ENCODE measurements at places on chromosomes 6 and 20. TPM values are rescaled to one million over a fixed set of nuclear protein-coding genes. Genes with fewer than 3 reads are reported as not detected.
A peak's percentile ranks its signal among the peaks of the same experiment; 100 is the strongest.

DNA sequence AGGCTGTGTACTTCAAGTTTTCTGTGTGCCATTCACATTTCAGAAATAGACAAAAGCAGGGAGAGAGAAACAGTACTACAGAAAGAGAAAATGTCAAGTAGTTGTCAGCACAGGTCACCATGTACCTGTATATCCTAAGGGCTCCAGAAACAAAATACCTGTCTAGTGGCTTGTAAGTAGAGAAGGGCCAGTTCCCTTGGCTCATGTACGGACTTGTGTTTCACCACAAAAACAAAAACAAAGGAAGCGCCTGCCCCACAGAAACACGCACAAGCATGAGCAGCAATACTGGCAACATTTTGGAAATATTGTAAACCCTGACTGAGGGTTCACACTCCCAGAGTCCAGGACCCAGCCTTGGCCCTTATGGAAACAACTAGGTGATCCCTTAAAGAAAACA is 44.3 kb downstream of the CNKSR3 start:
- DNase-seq, result no peak

GRCh38 chr6:138865480-138866109 is 69.7 kb downstream of the ECT2L start:
- DNase-seq, result no peak

DNA sequence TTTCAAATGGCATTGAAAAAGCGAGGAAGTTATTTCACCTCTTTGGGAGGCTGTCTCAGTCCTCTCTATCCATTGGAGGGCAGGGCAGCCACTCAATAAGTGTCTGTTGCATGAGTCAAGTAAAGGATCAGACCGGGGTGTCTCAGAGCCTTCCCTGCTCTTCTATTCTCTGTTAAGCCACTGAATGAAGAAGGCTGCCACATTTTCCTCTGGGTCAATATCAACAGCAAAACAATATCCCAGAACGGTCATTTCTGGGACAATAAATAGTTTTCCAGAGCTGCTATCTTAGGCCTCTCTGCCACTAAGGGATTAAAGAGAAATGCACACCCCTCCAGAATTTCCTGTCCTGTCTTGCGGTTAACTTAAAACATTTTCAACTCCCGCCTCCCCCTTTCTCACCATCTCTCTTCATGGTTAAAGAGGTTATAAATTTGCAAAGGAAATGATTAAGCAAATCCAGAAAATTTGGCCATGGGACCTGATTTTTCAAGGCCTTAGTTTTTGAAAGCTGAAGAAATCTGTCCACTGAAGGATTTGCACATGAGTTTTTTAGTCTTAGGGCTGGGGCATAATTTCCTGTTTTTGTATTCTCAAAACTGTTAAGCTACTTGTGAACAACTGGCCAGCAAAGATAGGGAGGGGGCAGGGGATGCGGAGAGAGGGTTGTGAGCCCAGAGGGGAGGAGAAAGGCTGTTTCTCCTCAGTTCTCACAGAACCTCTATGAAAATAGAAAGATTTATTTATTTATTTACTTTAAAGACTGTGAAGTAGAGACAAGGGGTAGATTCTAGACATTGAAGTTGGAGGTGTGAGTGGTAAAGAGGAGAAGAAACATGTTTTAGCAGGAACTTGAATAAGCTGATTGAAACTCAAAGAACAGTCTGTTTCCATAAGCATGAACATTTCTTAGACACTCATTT is 135.7 kb downstream of the BCAS1 start:
- peak; percentile 40 for DNase-seq

OR2J3 gene
- not detected for total RNA-seq

DNA sequence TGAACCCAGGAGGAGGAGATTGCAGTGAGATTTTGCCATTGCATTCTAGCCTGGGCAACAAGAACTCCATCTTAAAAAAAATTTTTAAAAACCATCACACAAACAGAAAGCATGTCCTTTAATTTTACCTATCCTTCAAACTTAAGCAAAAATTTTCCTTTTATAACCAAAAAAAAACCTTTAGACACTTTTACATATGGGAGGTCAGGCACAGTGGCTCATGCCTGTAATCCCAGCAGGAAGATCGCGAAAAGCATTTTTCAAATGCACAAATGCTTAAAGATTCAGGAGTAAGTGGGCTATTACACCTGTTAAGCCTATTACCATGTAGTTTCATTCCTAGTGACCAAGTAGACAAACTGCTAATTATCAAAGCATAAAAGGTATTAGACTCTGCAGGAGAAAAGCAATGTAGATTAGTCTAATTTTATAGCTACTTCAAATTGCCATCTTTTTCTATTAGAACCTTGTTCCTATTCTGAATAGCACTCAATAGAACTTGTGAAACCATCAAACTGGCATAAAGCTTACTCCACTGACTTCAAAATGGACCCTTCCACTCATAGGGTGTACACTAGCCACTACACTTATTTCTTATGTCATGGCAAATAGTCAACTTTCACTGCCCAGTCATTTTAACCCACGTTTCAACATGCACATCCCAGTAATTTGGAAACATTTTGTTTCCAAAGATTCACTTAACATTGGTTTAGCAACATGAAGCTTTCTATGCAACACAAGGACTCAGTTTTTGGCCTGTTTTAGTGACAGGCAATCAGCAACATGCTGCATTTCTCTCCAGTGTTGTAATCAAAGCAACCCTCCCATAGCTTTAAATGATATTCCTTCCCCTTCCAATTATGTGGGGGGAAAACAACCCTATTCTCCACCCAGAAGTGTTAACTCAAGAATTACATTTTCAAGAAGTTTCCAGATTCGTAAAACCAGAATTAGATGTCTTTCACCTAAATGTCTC is 4.0 kb downstream of the EEF1A1 start:
- DNase-seq, result no peak

- DNase-seq, result peak; percentile 27
Observed at GRCh38 chr6:42978487-42978838, 518 bp downstream of the PEX6 start.

GRCh38 chr20:4812216-4812615 is 90.5 kb downstream of the PRND start:
- DNase-seq, result peak; percentile 60

GRCh38 chr6:68108233-68108835 is 526.7 kb upstream of the ADGRB3 start:
- DNase-seq, result no peak

- DNase-seq, result no peak
Observed at GRCh38 chr20:2759143-2759542, 41.3 kb downstream of the CPXM1 start.

DNA sequence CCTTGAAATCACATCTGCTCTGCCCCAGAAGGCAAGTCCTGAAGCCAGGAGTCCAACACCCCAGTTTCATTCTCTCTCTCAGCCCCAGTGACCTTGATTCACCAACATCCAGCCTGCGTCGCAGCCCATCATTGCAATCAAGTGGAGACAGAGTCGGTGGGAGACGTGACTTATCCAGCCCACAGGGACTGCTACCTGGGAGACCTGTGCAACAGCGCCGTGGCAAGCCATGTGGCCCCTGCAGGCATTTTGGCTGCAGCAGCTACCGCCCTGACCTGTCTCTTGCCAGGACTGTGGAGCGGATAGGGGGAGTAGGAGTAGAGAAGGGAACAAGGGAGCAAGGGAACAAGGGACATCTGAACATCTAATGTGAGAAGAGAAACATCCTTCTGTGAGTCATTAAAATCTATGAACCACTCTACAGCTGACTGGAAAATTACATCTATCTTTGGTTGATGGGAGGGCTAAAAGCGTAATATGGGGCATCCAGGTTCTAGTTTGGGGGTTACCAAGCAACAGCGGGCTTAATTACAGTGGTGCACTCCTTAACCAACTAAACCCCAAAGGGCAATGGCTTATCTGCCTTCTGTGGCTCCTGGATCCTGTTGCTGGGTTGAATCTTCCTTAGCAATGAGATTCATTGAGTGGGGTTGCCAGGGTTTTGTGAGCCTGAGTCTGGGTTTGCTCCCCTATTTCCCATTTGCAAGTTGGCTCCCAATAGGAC is 2.5 kb downstream of the LY6G6D start:
- no peak for DNase-seq

- DNase-seq, result no peak
Observed at GRCh38 chr6:142845143-142845571, 99.8 kb downstream of the HIVEP2 start.

- DNase-seq, result no peak
Observed at GRCh38 chr20:982754-983153, 19.4 kb downstream of the RSPO4 start.

DNA sequence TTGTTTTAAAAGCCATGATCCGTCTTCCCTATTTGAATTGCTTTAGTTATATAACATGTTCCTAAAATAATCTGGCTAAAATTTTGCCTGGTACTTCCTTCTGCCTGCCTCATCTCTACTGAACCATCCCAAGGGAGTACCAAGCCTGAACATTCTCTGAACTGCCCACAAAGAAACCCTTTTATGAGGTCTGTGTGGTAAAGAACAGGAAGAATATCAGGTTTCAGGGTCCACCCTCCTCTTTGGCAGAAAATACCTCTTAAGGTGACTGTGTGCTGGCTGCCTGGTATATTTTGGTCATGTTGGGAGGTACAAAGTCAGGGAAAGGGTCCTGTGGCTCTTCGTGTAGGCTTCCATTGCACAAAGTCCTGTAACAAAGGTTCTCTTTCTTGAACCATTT is 574.1 kb upstream of the CHD6 start:
- DNase-seq, result no peak

SCUBE3 gene
- total RNA-seq, result 0.03 TPM

BPIFB1 gene
- not detected for total RNA-seq

TSBP1 gene
- not detected for total RNA-seq

PNPLA1 gene
- total RNA-seq, result not detected

Measured in activated CD8-positive, alpha-beta T cell treated with anti-CD3 and anti-CD28 coated beads, Interleukin-2, amount 10 ng/mL, durations not matched to agents 7 days and 5 days (primary cell).